ENCODE measurements at places on chromosomes 5 and 9.

DNA sequence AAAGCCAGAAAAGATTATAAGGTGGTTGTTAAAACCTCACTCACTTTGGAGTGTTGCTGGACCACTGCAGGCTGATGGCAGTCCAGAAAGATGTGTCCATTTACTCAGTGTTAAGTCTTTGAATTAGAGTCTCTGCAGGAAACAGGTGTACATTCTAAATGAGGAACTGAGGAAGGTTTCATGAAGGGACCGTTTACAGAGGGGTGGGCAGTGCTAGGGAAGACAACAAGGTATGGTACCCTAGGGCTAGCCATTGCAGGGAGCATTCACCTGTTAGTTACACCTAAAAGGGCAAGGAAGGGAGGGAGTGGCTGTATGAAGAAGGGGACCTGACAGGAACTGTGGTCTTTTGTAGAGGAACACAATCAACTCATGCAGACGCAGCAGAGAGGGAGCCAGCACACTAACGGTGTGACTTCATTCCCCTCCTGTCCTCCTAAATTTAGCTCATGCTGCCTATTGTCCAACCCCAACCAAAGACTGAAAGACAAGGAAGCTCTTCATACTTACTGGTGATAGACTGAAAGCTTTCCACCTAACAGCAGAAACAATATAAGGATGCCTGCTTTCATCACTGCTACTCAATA is 32.2 kb upstream of the PAX5 start:
- no peak for DNase-seq

DNA sequence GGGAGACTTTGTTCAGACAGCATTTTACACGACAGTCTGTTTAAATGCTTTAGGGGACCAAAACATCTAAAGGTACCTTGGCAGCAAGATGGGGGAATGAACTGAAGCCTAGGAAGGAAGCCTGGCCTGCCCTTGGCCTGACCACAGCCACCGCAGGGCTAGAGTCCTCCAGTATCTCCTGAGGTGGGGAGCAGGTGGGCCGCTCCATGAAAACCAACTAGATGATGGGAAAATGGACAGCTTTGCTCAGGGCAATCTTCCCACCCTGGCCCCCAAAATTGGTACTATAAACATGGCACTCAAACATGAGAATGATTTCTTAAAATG is 153.3 kb downstream of the AUH start:
- no peak for DNase-seq

GRCh38 chr5:10467281-10468198 is 25.9 kb downstream of the ROPN1L start:
- DNase-seq, result no peak

DNA sequence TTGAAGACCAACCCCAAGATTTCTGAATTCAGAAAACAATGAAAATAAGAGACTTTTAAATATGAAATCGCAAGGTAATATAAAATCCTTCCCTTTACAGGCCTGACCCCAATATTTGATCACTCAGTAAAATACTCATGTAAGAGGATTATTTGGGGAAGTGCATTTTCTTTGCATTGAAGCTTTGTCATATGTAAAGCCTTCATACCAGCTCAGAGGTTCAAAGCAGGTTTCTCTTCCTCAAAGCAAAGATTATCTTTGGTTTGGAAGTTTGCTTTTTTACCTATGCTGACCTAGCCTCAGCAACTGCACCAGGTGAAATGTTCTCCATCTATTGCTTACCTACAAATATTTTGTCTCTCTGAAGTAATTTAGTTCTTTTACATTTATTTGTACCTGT is 106.5 kb upstream of the PARP8 start:
- no peak for DNase-seq

DNA sequence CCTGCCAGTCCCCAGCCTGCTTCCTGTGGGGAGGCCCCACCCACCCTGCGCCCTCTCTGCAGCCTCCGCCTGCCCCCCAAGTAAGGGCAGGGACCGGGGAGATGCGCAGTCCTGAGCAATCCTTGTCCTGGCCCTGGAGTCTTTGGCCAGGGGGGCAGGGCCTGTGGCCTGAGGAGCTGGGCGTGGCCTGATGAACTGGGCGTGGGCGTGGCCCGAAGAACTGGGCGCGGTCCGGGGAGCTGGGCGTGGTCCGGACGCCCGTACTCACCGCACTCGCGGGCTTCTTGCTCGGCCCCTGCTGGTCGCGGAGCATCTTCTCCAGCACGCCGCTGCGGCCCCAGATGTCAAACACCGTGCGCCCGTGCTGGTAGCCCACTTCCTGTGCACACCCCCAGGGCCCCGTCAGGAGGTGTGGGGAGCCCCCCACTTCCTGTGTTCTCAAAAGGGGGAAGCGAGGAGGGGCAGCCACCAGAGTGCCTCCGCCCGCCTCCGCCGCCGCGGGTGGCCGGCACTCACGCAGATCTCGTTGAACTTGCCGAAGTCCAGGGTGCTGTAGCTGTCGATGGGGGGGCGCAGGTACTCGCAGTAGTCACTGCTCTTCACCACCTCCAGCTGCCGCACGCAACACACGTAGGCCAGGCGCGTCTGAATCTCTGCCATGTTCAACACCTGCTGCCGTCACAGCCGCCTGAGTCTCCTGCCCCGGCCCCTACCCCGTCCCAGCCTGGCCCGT is 2.7 kb upstream of the NSMF start:
- DNase-seq, result peak; percentile 72
